ENCODE measurements at places on chromosomes 7 and 10.

DNA sequence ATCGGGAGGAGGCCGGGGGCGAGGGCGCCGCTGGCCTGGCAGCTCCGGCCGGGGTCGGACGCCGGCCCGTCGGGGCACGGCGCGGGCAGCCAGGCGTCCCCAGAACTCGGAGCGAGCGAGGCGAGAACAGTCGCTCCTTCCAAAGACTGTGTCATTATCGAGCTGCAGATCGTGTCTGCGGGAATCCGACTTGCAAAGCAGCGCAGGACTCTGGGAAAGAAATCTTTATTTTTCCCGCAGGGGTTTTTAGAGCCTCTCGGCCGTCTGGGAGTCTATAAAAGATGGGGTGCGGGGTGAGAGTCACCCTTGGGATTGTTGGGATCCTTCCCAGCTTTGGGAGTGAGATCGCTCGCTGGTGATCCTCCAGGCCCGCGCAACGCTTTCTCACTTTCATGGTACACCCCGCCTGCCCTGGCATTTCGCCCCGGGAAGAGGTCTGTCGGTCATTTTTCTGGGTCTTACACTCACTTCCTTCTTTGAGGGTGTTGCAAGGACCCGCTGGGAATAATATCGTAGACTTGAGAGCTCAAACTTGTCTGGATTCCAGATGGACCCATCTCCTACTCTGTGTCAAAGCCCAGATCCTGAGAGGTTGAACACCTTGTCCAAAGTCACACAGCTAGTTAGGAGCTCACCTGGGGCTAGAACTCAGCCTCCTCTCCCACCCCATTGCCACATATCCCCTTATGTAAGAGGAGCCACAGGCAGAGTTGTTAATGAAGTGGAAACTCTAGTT, 1.0 kb downstream of the UBTD1 start:
- DNase-seq: no peak

DNA sequence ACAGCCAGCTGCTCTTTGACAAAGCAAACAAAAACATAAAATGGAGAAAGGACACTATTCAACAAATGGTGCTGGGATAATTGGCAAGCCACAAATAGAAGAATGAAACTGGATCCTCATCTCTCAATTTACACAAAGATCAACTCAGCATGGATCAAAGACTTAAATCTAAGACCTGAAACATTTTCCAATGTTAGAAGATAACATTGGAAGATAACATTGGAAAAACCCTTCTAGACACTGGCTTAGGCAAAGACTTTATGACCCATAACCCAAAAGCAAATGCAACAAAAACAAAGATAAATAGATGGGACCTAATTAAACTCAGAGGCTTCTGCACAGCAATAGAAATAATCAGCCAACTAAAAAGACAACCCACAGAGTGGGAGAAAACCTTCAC, 425.7 kb upstream of the SEMA3D start:
- DNase-seq: no peak

- no peak for DNase-seq
Measured at GRCh38 chr10:102113261-102113955, 6.8 kb downstream of the LDB1 start.

- DNase-seq: no peak
Measured at GRCh38 chr10:132528064-132528691, 9.4 kb upstream of the INPP5A start.

GRCh38 chr10:80524190-80524909, 13.4 kb upstream of the SH2D4B start:
- no peak for DNase-seq

GRCh38 chr7:49172639-49173038, 248.3 kb downstream of the CDC14C start:
- no peak for DNase-seq

GRCh38 chr7:2431260-2431867, 28.0 kb downstream of the CHST12 start:
- peak; percentile 67 for DNase-seq

GRCh38 chr7:39985398-39985918, 35.4 kb downstream of the CDK13 start:
- no peak for DNase-seq

GRCh38 chr10:107442035-107442505, 277.6 kb upstream of the SORCS1 start:
- no peak for DNase-seq

DNA sequence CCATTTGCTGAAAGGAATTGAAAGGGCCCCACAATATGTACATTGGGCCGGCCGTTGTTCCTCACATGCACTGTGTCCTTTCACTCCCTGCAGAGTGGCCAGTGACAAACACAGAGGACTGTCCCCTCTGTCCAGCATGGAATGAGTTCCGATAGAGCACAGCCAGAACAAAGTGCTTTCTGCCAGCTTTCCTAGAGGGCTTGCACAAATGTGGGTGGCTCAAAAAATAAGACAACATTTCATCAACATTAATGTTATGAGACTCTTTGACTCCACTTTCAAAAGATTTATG, 2.4 kb downstream of the PKD2L1 start:
- DNase-seq: no peak

GRCh38 chr10:74194999-74195398, 44.0 kb downstream of the ADK start:
- no peak for DNase-seq

DNA sequence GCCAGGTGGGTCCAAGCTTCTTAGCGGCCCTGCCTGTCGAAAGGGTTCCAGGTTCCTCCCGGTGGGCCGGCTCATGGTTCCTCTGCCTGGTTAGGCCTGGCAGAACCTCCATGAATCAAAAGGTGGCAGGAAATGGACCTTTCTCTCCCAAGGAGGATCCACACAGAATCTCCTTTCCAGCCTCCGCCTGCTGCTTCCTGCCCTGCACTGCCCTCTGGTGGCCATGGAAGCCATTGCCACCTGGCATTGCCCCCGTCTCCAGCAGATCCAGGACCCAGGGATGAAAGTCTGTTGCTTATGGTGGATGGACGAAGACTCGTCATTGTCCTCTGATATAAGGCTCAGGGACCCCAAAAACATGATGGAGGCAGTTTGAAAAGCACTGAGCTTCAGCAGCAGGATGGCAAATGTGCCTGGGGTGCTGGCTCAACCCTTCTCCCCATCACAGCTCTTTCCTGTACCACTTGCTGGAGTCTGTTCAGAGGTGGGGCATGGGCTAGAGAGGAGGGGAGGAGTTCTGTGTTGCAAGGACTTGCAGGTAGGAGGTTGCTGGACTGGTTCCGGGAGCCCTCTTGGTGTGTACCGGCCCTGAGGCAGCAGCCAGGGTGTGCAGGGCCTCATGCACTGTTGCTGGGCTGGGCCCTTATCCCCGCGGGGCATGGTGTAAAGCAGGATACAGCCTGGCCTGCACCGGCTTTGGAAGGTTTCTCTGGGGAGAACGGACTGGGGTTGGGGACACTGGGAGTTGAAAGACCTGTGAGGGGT, 11.3 kb upstream of the INMT start:
- DNase-seq: peak; percentile 84

DNA sequence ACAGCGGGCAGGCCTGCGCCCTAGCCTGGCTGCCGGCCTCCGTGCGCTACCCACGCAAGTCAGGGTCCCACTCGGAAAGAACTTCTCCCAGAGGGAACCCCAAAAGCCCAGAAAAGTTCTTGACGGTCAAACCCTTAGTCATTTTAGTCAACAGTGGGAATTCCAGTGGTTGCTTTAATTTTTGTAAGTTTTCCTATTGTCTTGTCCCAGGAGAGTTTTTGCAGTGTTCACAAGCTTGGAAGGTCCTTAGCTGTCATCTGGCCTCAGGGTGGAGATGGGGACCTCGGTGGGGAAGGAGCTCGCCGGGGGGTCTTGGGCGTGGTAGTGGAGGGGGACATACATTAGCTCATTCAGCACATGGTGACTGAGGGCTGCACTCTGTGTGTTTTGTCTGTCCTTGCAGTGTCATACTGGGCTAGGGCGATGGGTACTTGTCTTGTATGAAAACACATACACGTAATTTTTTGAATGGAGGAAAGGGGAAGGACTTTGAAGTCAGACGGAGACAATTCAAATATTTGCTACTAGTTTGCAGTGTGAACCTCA, 736 bp downstream of the MINDY4 start:
- DNase-seq: peak; percentile 38

DNA sequence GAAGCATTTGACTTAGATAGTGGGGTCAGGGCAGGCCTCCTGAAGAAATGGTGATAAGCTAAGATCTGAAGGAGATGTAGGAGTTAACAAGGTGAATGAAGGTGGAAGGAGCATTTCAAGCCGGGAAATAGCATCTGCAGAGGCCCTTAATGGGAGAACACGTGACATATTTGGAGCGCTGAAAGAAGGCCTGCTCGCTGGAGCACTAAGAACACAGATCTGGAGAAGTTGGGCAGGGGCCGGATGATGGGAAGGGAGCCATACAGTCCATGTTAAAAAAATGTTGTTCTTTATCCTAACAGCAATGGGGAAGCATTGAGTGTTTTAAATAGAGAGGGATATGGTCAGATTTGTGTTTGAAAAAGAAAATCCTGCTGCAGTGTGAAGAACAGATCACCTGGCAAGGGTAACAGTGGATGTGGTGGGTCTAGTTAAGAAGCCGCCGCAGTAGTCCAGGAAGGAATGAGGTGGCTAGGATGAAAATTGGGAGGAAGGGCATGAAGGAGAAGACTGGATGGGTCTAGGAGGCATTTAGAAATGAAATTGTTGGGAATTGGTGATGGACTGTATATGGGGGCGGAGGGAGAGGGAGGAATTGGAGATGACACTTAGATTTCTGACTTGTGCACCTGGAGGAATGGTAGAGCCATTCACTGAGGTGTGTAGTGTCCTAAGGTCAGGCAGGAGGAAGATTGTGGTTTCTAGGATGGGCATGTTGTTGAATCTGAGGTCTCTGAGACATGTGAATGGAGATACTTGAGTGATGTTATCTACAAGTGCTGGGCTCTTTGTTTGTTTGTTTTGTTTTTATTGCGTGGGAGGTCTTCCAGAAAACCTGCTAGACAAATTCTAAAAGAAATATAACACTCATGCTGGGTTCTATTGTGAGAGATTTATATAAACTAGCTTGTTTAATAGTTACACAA, 58.4 kb downstream of the MET start:
- no peak for DNase-seq

- no peak for DNase-seq
Measured at GRCh38 chr10:103663236-103663635, 169.7 kb downstream of the NEURL1 start.

- no peak for DNase-seq
Measured at GRCh38 chr7:130492523-130493274, 814 bp downstream of the MEST start.

DNA sequence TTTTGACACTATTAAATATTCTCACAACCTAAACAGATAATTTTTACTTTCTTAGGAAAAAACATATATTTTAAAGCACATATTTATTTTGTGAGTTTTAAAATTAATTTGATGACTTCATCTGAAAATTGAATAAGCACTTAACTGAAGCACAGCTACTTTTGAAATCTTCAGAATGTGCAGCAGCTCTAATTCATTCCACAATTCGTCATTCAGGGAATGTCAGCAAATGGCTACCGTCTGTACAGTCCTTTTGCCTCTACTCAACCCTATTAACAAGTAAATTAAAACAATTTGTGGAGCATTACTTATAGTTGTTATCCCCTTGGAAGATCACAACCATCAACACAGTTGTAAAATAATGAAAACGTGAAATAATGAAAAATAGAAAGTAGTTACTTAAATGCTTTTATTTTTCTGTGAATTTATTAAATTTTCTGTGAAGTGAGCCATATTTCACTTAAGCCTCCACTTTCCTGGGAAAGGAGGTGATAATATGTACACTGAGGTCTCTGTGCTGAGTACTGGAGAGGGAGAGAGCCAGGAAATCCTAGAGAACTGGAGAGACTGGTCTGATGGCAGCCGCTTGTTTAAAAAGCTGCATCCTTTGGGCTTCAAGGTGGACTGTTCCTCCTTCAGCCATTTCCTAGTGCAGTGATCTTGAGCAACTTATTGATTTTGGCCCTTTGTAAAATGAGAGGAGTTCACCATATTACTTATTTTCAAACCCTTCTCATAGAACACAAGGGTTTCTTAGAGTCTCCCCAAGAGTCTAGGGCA, 70.6 kb downstream of the REEP3 start:
- no peak for DNase-seq

- DNase-seq: no peak
Measured at GRCh38 chr10:129945526-129945925, 18.5 kb downstream of the EBF3 start.

- no peak for DNase-seq
Measured at GRCh38 chr10:110115784-110116520, 91.5 kb upstream of the MXI1 start.

DNA sequence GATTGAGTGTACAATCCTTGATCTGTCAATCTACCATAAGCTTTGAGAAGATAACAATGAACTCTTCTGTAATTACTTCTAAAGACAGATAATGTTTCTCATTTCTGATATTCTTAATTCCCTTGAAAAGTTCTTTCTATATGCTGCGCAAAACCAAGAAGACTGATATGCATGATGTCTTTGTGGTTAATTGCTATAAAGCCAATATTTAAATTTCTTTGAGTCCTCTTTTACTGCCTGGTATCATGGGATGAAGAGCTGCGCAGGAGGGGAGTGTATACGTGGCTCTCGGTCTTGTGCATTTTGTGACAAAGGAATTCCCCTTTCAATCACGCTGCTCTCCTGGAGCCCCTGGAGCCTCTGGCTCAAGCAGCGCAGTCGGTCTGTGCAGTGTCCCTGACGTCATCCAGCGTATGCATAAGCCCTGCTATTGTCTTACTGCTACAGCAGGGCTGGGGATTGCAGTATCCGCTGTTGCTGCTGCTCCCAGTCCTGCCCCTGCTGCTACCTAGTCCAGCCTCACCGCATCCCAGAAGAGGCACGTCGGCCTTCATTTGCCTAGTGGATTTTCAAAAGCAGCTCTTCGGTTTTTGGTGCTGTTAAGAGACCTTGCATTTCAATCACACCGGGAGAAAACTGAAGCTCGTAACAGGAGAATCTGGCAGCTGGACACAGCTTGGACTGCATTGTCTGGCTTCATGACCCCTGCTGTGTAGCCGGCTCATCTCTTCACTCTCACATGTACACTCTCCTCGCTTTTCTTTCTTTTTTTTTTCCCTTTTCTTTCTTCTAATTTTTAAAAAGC, 66.7 kb downstream of the ST7 start:
- no peak for DNase-seq
